Natural killer cell treated with Interleukin-12 subunit alpha and Interleukin-12 subunit beta and Interleukin-15 and Interleukin-18, amount 100 ng/mL, for 72 hours (primary cell): ENCODE measurements at places on chromosomes 6 and 20.

GRCh38 chr6:44665683-44666082 lies 278.2 kb downstream of the CDC5L start:
- DNase-seq = no peak

DNA sequence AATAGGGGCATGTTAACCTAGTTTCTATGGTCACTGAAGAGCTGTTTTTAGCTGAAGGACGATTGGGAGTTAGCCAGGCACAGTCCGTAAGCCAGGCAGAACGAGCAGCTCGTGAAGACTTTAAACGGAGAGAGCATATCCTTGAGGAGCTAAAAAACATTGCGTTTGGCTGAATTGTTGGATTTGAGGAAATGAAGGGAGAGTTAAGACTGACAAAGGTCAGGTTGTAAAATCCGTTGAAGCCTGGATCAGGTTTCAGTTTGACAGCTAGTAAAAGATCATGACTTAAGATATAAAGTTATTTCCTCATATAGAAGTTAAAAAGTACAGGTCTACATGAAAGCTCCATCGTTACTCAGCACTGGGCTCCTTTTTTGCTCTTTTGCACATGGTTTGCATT lies 2.8 kb downstream of the DBNDD2 start:
- no peak for DNase-seq

DNA sequence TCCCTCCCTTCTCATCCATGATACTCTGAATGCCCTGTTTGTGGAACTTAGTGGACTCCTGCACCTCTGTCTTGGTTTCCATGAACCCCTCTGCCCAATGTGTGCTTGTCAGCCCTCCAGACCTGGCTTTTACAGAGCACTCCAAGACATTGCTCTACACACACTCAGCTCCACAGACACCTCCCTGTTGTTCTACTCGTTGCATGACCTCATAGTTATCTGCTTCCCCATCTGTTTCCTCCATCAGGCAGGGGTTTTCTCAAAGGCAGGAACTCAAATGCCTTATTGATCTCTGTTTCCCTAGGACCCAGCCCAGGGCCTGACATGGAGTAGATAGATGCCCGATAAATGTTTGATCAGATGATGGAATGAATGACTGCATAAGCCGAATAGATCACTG lies 13.3 kb downstream of the PLCG1 start:
- DNase-seq = no peak

- no peak for DNase-seq
These were observed 15.6 kb downstream of the JAG1 start for GRCh38 chr20:10658051-10658823.
